ENCODE measurements at places on chromosomes 6 and 20.

DNA sequence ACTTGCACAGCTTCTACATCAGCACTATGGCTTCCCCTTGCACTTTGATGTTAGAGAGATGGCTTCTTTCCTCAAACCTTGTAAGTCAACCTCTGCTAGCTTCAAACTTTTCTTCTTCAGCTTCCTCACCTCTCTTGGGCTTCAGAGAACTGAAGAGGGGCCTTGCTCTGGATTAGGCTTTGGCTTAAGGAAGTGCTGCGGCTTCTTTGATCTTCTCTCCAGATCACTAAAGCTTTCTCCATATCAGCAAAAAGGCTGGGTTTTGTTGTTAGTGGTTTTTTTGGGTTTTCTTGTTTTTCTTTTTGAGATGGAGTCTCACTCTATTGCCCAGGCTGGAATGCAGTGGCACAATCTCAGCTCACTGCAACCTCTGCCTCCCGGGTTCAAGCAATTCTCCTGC lies 24.0 kb downstream of the CDK5RAP1 start:
- DNase-seq, result no peak

DNA sequence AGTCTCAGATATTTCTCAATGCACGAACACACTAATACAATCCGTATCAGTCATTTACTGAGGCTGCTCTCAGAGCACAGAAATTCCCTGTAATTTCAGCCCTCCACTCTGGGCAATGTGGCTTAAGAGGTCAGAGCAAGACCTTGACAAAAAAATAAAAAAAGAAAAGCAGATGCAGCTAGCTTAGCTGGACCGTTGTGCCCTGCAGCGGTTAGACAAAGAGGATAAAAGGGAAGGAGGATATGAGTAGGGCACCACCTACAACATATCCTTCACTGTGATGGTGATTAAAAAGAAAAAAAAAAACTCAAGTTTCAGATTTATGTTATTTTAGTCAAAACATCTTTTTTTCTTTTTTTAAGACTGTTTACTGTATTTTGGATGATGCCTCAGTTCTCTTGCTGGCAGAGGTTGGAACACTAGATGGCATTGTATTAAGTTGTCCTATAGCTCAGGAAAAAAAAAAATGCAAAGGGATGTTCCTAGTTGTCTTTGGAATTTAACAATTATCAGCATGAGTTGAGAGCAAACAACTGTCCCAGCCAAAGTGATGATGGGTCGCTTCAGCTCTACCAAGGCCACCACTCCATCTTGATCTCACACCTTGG lies 59.9 kb downstream of the ANKEF1 start:
- DNase-seq, result no peak

DNA sequence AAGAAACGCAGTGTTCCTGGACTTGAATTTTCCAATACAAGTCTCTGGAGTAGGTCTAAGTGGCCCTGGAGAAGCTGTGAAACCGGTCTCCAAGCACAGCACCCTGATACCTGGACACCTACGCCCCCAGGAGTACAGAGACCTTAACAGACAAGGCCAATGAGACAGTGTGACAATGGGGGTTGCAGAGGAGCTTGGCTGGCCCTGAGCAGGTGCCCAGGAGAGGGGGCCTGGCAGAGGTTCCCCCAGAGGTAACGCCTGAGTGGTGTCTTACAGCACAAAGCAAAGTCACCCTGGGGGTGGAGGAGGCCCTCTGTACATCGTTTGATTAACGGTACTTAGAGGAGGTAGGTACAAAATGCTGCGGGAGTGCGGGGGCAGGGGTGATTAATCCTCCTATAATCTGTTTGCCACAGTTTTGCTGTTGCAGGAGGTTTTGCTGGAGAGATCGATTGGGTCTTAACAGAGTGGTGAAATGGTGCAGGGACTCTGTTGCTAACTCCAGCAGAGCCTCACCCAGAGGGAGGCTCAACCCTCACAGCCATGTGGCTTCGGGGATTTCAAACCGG lies 37.3 kb upstream of the APCDD1L start:
- DNase-seq, result no peak

- DNase-seq, result no peak
Measured at GRCh38 chr6:89085409-89086205, 5.1 kb downstream of the PNRC1 start.

GRCh38 chr6:101517632-101518031 lies 124.1 kb downstream of the GRIK2 start:
- no peak for DNase-seq

- DNase-seq, result no peak
Measured at GRCh38 chr6:134425513-134425912, 107.6 kb upstream of the SGK1 start.

GRCh38 chr6:52910091-52910490 lies 593 bp upstream of the GSTA3 start:
- DNase-seq, result no peak

GRCh38 chr20:15440049-15440820 lies 1102.8 kb upstream of the FLRT3 start:
- no peak for DNase-seq

DNA sequence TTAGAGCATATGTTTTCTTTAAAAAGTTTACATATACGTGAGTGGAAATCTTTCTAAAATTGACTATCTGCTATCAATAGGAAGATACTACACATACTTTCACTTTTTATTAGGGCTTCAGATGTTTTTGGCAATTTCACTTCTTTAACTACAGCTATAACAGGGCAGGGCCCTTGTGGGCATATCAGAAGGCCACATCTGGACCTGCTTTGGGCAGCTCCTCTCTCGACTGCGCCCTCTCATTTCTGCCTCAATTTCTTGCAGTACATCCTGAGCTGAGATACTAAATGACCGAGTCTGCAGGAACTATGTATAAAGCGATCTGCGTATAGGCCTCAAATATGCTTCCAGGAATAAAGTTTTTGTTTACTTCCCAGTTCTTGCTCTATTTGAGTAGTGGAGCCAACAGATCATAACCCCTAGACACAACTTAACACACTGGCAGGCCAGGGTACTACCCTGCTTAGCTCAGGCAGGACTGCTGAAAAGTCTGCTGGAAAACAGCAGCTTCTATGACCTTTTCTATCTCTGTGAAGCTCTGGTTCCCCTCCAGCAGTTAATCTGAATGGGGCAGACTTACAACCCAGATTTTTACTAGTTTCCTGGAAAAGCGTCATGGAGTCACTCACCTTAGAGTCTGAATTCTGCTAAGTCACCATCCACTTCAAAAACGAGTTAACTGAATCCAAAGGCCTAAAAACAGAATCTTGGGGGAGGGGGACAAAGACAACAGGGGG lies 12.7 kb downstream of the GCLC start:
- no peak for DNase-seq

- no peak for DNase-seq
Measured at GRCh38 chr6:63509652-63510352, 62.5 kb upstream of the LOC128125822 start.

DNA sequence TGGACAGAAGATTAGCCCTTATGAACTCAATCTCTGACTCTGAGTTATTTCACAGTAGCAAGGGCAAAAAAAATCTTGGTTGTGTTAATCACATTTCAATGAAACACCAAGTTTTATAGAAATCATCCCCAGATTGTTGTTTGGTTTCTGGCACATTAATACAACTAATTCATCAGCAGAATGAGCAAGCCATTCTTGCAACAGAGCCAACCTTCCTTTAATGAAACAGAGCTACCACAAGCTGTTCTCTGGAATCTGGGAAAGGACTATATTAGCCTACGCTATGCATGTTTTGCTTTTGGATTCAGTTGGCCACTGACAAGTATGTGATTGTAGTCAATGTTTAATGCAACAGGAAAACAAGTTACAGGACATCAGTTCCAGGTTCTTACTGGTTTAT lies 13.8 kb upstream of the POPDC3 start:
- DNase-seq, result no peak

DNA sequence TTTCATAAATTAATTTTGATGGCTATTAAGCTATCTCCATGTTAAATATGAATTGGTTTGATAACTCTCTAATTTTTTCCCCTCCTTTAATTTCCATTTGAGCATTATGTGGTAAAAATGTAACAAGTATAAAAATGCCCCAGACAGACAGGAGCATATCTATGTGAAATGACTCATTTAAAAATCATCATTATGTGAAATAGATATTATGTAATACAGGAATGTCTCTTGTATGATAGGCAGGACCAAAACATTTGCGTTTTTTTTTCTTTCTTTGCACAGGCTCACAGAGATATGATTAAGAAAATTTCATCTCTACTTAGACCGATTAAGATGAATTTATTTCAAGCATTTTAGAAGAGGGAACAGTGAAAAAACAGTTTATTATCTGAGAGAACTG lies 95.8 kb downstream of the AKAP7 start:
- no peak for DNase-seq

- no peak for DNase-seq
Measured at GRCh38 chr6:46323966-46324622, 153.3 kb upstream of the ENPP5 start.

DNA sequence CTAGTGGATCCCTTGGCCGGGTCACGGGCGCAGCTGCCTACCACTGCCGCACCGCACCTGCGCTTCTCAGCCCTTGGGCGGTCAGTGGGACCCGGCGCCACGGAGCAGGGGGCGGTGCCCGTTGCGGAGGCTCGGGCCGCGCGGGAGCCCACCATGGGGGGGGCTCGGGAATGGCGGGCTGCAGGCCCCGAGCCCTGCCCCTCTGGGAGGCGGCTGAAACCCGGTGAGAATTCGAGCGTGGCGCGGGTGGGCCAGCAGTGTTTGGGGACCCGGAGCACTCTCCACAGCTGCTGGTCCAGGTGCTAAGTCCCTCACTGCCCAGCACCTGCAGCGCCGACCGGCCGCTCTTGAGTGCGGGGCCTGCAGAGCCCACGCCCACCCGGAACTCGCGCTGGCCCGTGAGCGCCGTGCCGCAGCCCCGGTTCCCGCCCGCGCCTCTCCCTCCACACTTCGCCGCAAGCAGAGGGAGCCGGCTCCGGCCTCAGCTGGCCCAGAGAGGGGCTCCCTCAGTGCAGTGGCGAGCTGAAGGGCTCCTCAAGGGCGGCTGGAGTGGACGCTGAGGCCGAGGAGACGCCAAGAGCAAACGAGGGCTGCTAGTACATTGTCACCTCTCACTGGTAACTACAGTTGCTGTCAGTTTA lies 120.5 kb upstream of the TMEM170B start:
- DNase-seq, result no peak

GRCh38 chr6:21931641-21932335 lies 338.2 kb downstream of the SOX4 start:
- no peak for DNase-seq

GRCh38 chr6:21238208-21238607 lies 355.3 kb upstream of the SOX4 start:
- no peak for DNase-seq

DNA sequence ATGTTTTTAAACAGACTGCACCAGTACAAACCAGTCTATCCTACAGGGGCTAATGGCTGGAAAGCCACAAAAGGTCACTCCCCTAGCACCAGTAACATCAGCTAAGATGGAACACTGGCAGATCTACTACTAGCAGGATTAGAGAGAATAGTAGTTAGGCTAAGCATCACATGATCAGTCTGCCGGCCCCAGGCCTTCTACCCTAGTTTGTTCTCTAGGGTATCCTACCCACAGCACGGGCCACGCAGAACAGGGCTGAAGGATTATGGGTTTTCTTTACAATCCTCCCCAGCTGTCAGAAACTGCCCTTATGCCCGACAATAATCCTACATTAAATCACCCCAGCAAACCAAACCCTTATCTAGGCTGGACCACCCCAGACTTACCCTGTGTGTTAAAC lies 156.0 kb downstream of the LY86 start:
- no peak for DNase-seq

- DNase-seq, result no peak
Measured at GRCh38 chr6:158256746-158257424, 55.4 kb upstream of the TULP4 start.

- DNase-seq, result no peak
Measured at GRCh38 chr6:142929751-142930358, 15.1 kb downstream of the HIVEP2 start.

DNA sequence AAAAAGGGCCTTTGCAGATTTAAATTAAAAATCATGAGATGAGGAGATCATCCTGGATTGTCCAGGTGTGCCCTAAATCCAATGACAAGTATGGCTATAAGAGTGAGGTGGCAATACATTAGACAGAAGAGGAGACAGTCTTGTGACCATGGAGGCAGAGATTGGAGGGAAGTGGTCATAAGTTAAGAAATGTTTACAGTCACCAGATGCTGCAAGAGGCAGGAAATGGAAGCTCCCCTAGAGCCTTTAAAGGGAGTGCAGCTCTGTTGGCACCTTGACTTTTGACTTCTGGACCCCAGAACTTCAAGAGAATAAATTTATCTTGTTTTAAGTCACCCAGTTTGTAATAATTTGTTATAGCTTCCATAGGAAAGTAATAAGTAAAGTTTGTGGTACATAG lies 61.1 kb downstream of the HMGN3 start:
- DNase-seq, result no peak

- no peak for DNase-seq
Measured at GRCh38 chr6:7295916-7296315, 17.1 kb downstream of the SSR1 start.

- no peak for DNase-seq
Measured at GRCh38 chr6:104527761-104528415, 331.8 kb downstream of the HACE1 start.

DNA sequence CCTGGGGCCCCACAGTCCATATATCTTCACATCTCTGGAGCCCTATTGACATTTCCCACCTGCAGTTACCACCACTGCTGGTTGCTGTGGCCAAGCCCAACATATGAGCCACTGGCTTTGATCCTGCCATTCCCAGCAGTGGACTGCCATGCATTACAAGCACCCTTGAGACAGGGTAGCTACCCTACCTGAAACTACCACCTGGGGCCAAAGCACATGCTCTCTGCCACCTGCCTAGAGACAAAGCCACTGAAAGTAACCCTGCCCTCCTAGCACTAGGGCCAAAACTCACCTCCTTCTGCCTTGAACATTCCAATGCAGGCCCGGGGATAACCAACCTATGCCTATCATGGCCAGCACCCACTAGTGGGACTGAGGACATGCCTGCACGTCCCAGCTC lies 255.5 kb upstream of the KHDRBS2 start:
- DNase-seq, result no peak

DNA sequence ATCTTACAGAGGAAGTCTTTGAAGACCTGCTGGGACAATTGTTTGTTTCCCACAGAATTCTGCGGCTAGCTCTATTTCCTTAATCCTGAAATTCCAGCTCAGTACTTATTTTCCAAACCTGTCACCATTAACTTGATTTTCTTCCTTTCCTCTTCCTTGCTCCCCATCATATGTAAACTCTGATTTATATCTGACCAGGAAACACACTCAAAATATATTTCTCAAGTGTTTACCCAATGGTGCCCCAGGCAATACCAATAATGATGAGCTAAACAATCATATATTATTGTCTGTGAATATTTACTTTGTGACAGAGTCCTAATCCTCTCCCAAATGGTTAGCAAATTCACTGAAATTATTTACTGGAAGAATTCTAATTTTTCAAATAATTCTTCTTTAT lies 597.3 kb downstream of the PKHD1 start:
- DNase-seq, result no peak

DNA sequence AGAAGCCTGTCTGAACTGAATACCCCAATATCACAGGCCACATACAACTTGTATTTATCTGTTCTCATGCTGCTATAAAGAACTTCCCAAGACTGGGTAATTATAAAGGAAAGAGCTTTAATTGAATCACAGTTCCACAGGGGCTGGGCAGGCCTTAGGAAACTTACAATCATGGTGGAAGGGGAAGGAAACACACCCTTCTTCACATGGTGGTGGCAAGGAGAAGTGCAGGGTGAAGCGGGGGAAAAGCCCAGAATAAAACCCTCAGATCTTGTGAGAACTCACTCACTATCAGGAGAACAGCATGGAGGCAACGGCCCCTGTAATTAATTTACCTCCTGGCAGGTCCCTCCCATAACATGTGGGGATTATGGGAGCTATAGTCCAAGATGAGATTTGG lies 50.3 kb upstream of the FNDC1 start:
- no peak for DNase-seq
